ENCODE measurements at places on chromosomes 13 and 19.

- DNase-seq, result no peak
Observed at GRCh38 chr13:97261254-97262005, 39.3 kb downstream of the MBNL2 start.

GRCh38 chr19:6692027-6692426 lies 22.1 kb upstream of the TNFSF14 start:
- DNase-seq, result no peak

- DNase-seq, result no peak
Observed at GRCh38 chr13:39353988-39354387, 249.0 kb downstream of the LHFPL6 start.

- DNase-seq, result no peak
Observed at GRCh38 chr13:110549795-110550160, 11.7 kb downstream of the RAB20 start.

DNA sequence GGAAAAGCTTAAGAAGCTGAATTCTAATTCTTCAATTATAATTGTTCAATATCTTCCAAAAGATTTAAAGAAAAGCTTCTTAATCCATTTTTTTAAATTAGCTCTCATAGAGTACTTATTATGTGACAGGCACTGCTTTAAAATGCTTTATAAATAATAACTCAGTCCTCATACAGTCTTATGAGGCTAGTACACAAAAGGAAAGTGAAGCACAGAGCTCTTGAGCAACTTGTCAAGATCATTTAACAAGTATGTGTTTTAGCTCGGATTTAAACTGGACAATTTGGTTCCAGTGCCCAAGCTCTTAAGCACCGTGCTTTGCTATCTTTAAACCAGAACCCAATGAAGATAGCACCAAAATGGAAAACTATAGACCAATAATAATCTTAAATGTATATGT lies 106.1 kb downstream of the DHRS12 start:
- no peak for DNase-seq

- DNase-seq, result no peak
Observed at GRCh38 chr19:51317376-51317775, 5.9 kb downstream of the IGLON5 start.

DNA sequence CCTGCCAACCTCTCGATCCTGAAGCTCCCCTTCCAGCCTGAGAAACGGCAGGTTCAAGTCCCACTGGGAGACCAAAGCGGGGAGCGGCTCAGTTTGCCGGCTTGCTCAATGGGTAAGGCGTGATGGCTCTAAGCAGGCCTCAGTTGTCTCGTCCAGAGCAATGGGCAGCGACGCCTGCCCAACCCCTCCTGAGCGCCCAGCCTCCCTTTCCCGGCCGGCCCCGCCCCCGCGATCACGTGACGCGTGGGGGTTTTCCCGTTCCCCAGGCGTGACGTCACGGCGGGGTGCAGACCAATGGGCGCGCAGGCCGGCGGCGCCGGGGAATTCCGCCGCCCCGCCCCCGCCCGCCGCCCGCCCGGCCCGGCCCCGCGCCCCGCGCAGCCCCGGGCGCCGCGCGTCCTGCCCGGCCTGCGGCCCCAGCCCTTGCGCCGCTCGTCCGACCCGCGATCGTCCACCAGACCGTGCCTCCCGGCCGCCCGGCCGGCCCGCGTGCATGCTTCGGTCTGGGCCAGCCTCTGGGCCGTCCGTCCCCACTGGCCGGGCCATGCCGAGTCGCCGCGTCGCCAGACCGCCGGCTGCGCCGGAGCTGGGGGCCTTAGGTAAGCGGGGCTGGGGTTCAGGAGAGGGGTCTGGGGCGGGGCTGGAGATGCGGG lies at the start of gene RELB:
Gene RELB, plus strand, starts transcription at position 378 of the 653 bp plus-strand sequence. Its CDS starts 116 bp downstream, at position 494.
- DNase-seq, result peak; percentile 32

- DNase-seq, result no peak
Observed at GRCh38 chr19:48539503-48540096, 12.4 kb upstream of the SULT2B1 start.

DNA sequence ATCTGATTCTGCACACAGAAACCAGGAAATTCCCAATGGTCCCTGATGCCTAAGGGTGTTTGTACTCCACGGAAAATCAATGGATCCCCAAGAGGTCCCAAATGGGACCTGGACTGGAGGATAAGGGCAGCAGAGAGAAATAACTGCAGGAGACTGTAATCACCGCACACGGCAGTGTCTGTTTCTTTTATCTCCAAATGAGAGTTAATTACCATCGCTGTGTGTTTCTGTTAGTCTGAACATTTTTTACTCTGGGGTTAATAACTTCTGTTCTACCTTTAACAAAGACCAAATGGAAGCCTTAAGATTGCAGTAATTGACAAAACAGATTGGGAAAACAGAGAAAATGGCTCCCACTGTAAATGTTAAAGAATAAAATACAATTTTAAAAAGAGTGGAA lies 320.9 kb downstream of the DCLK1 start:
- DNase-seq, result no peak

- DNase-seq, result no peak
Observed at GRCh38 chr19:16571822-16572331, 338 bp downstream of the SLC35E1 start.

GRCh38 chr13:96053003-96053703 lies at the start of gene UGGT2:
TSS of gene UGGT2 (minus strand) at chr13:96053401. CDS start at chr13:96053312, 89 bp downstream.
- peak; percentile 37 for DNase-seq
